ENCODE measurements at places on chromosomes 4 and X.

- peaks cover 18% of the 10 kb centered on the region for H3K36me3 ChIP-seq
- H3K4me1 ChIP-seq, result no peaks in the 10 kb centered on the region
- no peak for DNase-seq
- H3K4me3 ChIP-seq, result no peak overlapping the region
- H3K27me3 ChIP-seq, result no peaks in the 10 kb centered on the region
Observed at GRCh38 chrX:131739823-131740222, 195.9 kb downstream of the OR13H1 start.

DNA sequence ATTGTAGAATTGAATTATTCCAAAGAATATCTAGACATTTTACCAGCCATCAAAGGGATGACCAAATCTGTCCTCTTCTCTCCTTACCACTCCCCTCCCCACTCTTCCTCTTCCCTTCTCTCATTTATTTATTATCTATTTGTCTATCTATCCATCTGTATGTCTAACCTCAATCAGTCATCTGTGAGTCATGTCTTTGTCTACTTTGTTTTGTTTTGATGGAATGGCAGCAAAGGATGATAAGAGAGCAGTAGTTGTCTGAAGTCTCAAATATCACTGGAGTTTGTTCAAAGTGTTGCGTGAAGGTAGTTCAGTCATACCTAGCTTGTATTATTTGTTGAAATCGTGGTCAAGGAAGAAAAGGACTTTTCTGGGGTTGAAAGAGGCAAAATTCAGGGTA, 34.7 kb upstream of the PGRMC2 start:
- H3K27me3 ChIP-seq, result no peaks in the 10 kb centered on the region
- no peaks in the 10 kb centered on the region for H3K36me3 ChIP-seq
- H3K4me1 ChIP-seq, result peaks cover 27% of the 10 kb centered on the region
- H3K27ac ChIP-seq, result peak overlapping the region; percentile 92

- H3K4me3 ChIP-seq, result no peak overlapping the region
- H3K27me3 ChIP-seq, result no peaks in the 10 kb centered on the region
- no peak for DNase-seq
- H3K36me3 ChIP-seq, result no peaks in the 10 kb centered on the region
- no peak overlapping the region for H3K27ac ChIP-seq
Observed at GRCh38 chr4:158824425-158825274, 55.8 kb downstream of the FNIP2 start.

DNA sequence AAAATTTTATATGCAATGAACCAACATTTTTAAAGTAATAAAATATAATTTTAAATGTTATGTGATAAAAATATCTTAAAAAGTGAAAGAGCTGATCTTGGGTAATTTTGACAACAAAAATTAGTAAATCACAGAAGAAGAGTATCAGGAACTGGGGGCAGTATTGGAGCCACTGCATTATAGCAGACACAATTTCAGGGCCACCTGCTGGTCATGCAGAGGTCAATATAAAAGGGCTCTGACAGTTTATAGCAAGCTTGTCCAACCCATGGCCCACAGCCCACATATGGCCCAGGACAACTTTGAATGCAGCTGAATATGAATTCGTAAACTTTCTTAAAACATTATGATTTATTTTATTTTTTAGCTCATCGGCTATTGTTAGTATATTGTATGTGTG, 13.0 kb upstream of the LEF1 start:
- peaks cover 5% of the 10 kb centered on the region for H3K4me1 ChIP-seq
- peaks cover 55% of the 10 kb centered on the region for H3K27me3 ChIP-seq
- no peak overlapping the region for H3K4me3 ChIP-seq
- H3K27ac ChIP-seq, result no peak overlapping the region

DNA sequence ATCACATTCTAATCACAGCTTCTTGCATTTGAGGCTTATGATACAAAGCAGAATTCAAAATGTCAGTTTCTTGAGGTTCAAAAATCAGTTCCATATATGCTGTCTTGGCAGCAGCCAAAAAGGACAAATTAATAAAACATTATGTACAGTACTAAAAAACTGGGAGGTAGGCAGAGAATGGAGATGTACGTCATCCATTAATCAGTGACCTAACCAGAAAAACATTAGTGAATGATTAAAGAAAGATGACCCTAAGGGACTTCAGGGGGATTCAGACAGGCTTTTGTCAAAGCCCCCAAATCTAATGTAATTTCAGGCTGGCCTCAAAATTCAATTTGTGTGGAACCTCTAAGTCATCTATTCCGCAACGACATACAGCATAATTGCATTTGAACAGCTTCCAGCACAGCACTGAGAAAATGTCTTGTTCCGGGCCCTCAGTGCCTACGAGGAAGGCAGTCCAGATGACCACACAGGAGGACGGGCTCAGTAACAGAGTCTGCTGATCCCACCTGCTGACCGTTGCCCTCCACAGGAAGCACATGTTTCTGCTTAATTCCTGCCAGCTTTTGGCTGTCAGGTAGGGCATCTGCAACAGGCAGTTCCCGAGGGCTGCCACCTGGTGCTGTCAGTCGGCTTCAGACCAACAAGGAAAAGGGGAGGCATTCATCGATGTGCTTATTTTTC, 83.8 kb upstream of the HHIP start:
- no peaks in the 10 kb centered on the region for H3K4me1 ChIP-seq
- no peaks in the 10 kb centered on the region for H3K36me3 ChIP-seq

DNA sequence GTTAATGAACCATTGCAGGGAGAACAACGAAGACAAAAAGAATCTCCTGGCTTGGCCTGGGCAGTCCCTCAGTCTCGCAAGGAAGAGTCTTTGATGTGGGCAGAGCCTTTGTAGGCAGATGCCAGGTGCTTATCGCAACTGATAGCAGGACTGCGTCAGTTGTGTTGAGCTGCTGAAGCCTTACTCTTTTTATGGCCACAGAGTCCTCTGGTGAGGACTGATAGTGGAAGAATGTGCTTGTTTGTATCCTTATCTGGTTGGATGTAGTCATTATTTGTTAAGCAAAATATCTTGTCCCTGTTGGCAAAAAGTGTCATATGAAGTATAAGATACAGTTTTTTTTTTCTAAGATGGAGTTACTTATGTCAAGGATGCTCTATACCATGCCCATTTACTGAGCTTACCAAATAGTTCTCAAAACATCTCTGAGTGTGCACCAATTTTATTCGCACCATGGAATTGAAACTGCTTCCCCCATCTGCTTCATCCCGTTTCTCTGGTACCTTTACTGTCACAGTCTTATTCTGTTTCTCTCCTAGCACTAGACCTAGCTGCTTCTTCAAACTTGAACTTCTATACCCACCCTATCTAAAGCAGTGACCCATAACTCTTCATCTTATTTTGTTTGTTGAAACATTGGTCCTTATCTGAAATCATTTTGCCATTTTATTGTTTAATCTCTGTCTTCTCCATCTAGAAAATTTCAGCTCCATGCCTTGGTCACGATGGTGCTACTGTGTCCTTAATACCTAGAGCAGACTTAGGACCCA, 47.0 kb upstream of the SPRY1 start:
- no peak overlapping the region for H3K27ac ChIP-seq
- peaks cover 45% of the 10 kb centered on the region for H3K4me1 ChIP-seq
- no peaks in the 10 kb centered on the region for H3K36me3 ChIP-seq
- H3K4me3 ChIP-seq, result no peak overlapping the region

GRCh38 chr4:54541426-54542118, 116.2 kb upstream of the KIT start:
- peaks cover 27% of the 10 kb centered on the region for H3K4me1 ChIP-seq
- DNase-seq, result peak; percentile 29
- no peaks in the 10 kb centered on the region for H3K27me3 ChIP-seq

- H3K36me3 ChIP-seq, result no peaks in the 10 kb centered on the region
- no peak for DNase-seq
- H3K4me3 ChIP-seq, result no peak overlapping the region
- peaks cover 43% of the 10 kb centered on the region for H3K4me1 ChIP-seq
Observed at GRCh38 chr4:184382189-184382846, 92.0 kb downstream of the IRF2 start.

- peaks cover 3% of the 10 kb centered on the region for H3K4me1 ChIP-seq
- no peaks in the 10 kb centered on the region for H3K36me3 ChIP-seq
- H3K4me3 ChIP-seq, result no peak overlapping the region
Observed at GRCh38 chr4:75561789-75562188, 5.9 kb downstream of the ODAPH start.
